Globus pallidus (tissue), 1 donor: ENCODE measurements at places on chromosomes 2 and 18.

DNA sequence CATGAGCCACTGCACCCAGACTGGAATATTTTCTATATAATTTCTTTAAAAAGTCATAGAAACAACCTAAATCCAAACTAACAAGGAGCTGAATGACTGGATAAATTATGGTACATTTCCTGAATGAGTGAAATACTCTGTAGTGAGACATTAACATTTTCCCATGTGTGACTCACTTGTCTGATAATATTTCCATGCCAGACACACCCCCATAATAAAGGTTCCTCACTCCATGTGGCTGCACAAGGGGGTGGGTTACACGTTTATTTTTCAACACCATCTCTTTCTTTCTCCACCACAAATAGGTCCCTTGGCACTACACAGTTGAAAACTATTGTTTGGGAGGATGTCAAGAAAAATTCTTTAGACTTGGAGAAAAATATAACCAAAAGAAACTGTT lies 266.3 kb upstream of the LYPD1 start:
- DNase-seq: no peak

DNA sequence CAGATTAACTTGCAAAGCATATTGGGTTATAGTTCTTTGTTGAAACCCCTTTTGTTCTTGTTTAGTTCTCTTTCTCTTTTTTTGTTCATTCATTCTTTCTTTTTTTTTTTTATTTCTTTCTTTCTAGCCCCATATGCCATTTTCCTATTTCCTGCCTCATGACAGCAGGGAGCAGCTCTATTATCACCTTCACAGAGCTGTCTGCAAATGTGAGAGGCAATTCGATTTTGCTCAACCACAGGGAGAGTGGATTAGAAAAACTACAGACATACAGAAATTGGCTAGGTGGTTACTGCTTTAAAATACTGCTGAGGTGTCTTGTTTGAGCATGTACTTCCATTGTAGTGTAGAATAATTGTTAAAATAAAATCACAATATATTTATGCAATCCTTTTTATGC lies 44.2 kb upstream of the TBR1 start:
- DNase-seq: peak; percentile 7

GRCh38 chr2:131521961-131522781 lies 5.5 kb upstream of the CCDC74A start:
- DNase-seq: no peak

DNA sequence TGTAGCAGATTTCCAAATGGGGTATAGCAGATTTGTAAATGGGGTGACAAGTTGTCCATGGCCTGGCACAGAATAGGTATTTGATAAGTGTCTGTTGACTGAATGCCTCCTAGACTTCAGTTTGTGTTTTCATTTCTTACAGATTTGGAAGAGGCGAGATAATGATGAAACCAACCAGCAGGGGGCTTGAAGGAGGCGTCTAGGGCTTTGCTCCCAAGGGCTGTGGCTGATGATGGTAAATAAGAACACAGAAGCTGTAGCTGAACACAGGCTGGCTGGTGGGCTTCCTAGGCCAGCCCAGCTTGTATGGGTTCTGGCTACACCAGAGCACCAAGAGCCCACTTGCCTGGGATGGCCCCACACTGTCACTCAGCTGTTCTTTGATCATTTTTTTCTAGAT lies 19.4 kb downstream of the SFTPB start:
- no peak for DNase-seq

DNA sequence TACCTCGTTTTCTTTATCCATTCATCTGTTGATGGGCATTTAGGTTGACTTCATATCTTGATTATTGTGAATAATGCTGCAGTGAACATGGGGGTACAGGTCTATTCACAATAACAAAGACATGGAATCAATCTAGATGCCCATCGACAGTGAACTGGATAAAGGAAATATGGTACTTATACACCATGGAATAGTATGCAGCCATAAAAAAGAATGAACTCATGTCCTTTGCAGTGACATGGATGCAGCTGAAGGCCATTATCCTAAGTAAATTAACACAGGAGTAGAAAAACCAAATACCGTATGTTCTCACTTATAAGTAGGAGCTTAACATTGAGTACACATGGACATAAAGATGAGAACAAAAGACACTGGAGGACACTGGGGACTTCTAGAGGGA lies 111.6 kb downstream of the LAMA3 start:
- DNase-seq: no peak

GRCh38 chr2:172877826-172878225 lies 142.2 kb downstream of the RAPGEF4 start:
- DNase-seq: no peak
